ENCODE measurements at places on chromosomes 5 and 9.
A peak's percentile ranks its signal among the peaks of the same experiment; 100 is the strongest.

- peak; percentile 34 for DNase-seq
Observed at GRCh38 chr5:149859746-149860145, 84.8 kb downstream of the PDE6A start.

- DNase-seq = no peak
Observed at GRCh38 chr9:33211695-33212393, 28.1 kb upstream of the SPINK4 start.

GRCh38 chr9:91908746-91909145, 41.3 kb downstream of the ROR2 start:
- DNase-seq = no peak

- DNase-seq = no peak
Observed at GRCh38 chr9:129109952-129110739, 447 bp downstream of the CRAT start.

- peak; percentile 62 for DNase-seq
Observed at GRCh38 chr9:93652604-93653592, 76.5 kb downstream of the PHF2 start.

GRCh38 chr9:89372979-89373378, 54.7 kb downstream of the SECISBP2 start:
- DNase-seq = peak; percentile 77

- DNase-seq = no peak
Observed at GRCh38 chr9:77798140-77798539, 150.0 kb upstream of the GNA14 start.

GRCh38 chr5:138696501-138696900, 56.7 kb upstream of the CTNNA1 start:
- no peak for DNase-seq

DNA sequence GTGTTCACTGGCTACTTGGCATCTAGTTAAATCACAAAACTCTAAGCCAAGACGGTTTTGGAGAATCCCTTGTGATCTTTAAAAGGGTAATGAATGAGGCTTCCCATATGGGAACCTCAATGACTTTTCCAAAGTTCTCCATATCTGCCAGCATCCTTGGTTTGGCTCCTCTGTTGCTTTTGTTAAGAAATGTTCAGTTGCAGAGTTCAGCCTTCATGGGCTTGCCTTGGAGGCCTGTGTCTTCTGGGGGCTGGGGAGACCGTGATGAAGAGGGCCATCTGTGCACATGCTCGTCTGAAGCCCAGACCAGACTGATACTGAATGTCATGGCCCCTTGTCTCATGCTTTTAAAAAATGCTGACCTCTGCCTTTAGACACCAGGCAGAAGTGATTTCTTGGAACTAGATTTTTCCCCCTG, 84.3 kb downstream of the RAI14 start:
- DNase-seq = no peak

- no peak for DNase-seq
Observed at GRCh38 chr5:154607746-154608145, 129.7 kb upstream of the HAND1 start.

DNA sequence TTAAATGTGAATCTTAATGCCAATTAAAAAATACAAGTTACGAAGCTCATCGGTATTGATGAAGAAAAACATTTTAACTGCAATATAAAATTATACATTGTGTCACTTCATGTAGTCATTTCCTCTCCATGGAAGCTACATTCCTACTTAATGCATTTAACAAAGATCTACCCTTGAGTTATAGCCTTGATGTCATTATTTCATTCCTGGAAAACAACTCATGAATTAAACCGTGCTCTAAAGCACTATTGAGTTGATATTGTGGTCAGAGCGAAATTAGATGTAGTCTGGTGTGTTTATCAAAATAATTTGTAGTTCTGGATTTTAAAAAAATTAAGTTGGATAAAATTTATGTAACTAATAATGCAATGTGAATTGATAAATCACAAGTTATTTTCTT, 11.1 kb downstream of the C5orf47 start:
- no peak for DNase-seq

GRCh38 chr9:27654629-27655285, 81.5 kb upstream of the C9orf72 start:
- DNase-seq = no peak

- no peak for DNase-seq
Observed at GRCh38 chr9:78213712-78214111, 22.2 kb upstream of the CEP78 start.

- DNase-seq = no peak
Observed at GRCh38 chr5:147310059-147310704, 75.4 kb downstream of the STK32A start.

DNA sequence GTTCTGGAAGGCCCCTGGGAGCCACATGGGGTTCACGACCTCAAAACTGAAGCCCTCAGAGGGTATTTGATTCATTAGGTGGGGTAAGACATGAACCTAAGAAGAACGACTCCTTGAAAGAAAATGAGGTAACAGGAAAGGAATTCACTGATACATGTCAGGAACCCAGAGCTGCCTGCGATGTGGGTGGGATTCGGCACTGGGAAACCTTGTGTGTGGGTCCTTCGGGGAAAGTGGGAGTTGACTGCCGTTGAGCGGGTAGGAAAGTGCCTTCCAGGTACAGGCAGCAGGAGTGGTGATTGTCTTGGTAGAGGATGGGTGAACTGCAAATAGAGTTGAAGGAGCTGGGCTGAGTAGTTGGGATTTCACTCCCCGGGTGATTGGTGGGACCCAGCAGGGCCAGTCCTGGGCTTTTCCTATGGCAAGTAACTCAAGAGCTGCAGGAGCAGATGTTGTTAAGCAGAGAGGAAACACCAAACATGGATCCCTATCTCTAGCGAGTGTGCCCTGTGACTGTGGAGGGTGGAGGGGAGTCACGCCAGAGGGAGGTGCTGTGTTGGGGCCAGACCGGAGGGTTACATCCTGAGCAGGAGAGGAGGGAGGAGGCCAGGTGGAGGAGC, 30.8 kb downstream of the ANKRD33B start:
- DNase-seq = peak; percentile 52

DNA sequence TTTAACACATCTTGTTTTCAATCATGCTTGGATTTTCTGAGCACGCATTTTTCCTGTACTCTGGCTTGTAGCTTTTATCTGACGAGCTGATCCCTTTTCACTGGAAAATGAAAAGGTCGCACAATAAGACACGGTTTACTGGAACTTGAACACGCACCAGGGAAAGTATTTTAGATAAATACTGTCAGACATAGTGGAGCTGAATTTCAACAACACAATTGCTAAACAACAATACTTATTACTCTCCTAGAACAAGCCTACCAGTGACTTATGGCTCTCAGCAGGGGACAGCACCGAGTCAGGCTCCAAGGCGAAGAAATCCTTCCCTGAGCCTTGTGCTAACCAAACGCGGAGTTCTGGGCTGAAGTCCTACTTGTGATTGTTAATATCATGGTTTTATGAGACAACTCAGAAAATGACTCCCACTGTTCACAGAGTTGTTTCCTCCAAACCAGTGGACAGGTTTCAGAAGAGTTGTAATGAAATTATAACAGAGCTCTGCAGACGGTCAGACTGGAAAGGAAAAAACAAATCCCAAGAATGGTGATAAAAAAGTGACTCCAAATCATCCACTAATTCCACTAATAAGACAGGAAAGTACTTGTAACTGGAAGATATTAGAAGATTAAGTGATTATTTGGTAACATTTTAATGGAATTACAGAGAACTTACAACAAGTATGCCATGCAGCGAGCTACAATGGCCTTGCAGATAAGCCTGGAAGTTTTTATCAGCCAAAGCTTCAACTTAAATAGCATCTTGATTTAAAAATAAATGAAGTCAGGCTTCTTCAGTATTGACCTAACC, 359.6 kb downstream of the EBF1 start:
- no peak for DNase-seq

- DNase-seq = peak; percentile 44
Observed at GRCh38 chr5:88693071-88693932, 189.7 kb downstream of the MEF2C start.

DNA sequence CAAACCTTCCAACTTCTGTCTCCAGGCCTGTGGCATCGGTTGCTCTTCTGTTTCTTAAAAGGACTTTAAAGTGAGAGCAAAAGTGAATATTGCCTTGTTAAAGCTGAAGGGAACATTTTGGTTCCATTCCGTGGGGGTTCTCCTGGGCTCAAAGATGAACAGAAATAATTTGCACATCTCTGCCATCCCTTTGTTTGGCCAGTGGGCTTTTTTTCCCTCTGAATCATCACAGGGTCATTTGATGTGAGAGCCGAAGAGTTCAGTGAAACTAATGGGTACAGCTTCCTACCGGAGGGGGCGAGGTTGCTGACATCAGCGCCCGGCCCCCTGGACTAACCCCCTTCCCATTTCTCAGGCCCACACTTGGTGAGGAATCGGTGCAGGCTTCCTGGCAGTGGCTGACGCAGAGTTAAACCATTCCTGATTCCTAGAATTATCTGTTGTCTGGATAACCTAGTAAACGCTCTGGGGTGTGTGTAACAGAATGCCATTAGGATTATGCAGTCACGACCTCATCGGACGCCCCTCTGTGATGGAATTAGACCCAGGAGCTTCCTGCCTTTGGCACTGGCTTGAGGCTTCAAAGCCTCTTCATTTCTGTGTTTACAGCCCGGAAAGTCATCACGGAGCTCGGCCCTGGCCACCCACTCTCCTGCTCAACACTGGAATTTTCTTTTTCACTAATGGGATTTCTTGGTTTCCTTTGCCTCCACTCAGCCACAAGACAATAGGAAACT, 61.6 kb upstream of the RPL26L1 start:
- DNase-seq = no peak

- no peak for DNase-seq
Observed at GRCh38 chr9:76699971-76700370, 64.3 kb upstream of the PCA3 start.

- DNase-seq = no peak
Observed at GRCh38 chr5:1901061-1901460, 18.3 kb upstream of the IRX4 start.

DNA sequence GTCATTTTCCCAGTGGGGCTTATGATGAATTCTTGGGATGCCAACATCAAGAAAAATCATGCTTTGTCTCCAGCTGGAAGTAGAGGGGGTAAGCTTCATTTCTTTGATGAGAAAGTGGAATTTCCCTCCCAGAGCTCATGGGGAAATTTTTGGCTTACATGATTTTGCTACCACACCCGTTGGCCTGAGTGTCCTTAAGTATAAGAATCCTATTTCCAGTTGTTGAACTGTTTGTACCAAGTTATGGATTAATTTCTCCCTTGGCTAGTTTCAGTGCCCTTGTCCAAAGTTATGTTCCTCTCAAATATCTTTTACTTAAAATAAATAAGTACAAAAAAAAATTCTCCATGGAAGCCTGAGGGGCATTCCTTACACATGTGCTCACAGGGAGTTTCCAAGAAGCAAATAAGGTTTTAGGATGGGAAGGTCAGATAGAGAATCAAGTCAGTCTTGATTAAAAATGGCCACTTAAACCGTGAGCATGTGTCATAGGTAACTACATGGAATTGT, 82.3 kb downstream of the PTCD2 start:
- no peak for DNase-seq

DNA sequence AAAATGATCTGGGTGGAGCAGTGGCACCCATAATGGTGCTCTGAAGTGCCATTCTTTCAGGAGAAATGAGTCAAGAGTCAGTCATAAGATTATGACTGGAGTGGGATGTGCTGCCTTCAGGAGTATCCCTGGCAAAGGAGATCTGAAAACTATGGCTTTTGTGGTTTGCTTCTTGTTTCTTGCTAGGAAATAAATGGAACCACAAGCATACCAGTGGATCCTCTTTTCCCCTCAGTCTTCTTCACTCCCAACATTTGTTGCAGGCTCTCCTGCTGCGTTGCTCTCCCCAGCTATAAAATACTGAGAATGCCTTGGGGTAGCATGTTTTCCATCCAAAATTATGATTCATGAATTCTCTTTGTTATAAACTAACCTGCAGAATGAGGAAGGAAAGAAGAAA, 199.1 kb downstream of the NNT start:
- no peak for DNase-seq

DNA sequence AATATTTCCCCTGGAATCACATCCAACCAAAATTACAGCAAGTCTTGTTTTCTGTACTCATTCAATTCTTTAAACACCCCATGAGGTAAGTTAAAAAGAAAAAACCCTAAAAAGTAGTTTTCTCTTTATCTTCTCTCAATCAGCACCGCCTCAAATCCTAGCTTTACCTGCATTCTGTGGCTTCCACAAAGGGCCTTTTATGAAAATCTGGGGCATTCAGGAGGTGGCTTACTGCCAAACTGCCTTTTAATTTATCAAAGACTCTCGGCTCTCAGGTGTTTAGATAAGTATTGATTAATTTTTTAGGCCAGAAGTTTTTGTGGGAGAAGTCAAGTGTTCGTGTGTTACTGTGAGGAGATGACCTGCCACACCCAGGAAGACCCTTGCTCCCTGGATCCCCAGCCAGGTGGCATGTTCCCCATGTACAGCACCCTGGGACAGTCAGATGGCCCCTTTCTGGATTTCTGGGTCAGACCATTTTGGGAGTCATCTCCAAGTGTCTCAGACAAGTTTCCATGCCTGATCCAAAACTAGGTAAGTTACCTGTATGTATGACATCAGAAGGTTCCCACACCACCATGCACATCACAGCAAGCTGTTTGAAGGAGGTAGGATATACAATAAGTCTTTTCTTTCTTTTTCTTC, 6.2 kb upstream of the TMEM171 start:
- DNase-seq = no peak

DNA sequence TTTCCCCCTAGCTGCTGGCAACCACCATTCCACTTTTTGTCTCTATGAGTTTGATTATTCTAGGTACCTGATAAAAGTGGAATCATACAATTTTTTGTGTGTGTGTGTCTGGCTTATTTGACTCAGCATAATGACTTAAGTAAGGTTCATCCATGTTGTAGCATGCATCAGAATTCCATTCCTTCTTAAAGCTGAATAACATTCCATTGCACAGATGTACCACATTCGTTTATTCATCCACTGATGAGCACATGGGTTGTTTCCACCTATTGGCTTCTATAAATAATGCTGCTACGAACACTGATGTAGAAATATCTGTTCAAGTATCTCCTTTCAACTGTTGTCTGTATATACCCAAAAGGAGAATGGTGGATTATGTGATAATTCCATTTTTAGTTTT, 33.7 kb downstream of the AP3B1 start:
- DNase-seq = no peak

- no peak for DNase-seq
Observed at GRCh38 chr9:105880517-105880916, 186.2 kb downstream of the TMEM38B start.

- DNase-seq = peak; percentile 41
Observed at GRCh38 chr9:98222885-98223691, 30.7 kb upstream of the CORO2A start.
